ENCODE measurements at places on chromosomes 13 and 19.

DNA sequence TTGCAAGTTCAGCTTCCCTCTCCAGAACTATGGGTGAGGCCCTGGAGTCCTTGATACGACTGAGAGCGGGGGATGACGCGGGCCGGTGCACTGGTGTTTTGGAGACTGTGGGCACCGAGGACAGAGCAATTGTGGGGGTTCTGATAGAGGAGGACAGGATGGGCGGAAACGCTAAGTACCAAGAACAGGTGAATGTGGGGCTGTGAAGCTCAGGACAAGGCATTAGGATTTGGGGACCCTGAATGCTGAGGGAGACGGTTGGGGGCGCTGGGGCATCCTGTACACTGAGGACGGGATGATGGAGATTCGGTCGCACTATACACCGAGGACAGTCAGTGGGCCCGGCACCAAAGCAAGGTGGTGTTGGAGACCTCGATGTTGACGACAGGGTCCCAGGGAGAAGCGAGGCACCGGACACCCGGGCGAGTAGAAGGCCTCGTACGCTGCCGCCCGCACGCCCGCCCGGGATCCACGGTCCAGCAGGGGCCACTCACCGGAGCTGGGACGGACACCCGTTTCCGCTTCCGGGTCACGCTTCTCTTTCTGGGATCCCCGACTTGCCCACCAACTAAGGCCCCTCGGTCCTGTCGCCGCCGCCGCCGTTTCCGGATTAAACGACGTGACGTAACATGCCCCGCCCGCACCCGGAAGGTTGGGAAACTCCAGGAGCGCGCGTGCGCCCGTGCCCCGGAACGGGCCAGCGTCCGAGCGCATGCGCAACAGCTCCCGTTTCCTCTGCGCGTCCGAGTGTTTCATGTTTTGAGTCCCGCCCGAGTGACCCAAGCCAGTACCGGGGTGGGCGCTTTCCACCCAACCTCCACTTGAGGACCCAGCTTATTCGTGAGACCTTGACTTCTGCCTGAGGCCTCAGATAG, at the start of gene CHMP2A:
Gene CHMP2A, minus strand, starts transcription at position 612 of the 875 bp plus-strand sequence. CDS start 893 bp downstream, outside the sequence.
- peak; percentile 97 for DNase-seq

DNA sequence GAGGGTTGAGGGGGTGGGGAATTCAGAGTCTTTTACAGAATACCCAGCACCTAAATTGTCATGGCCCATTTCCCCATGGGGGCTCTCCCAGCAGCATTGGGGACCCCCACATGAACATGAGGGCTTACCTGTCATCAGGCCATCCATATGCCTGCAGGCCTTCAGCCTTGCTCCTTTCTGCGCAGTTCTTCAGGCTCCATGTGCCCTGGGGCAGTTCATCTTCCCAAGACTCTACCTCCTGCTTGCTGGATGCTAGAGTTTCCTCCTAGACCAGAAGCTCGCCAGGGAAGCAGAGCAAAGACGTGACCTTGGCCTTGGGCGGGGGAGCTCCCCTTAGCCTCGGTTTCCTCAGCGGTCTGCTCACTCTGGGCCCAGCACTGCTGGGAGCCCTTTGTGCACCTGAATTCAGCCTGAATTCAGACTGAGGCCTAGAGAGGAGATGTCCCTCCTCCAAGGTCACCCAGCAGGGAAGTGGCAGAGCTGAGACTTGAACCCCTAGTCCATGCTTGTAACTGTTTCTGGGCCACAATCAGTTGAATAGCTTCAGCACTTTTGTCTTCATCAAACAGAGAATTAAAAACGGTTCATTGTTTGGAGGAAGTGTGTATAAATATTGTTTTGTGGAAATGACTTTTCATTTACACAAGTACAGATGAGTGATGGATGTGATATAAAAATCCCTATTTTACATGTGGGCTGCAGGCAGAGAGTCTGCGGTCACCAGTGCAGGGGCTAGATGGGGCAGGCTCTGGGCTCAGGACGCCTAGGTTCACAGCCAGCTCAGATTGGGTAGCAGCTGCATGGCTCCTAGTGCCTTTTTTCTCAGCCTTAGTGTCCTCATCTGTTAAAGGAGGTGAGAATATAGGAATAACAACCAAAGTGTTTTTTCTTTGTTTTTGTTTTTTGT, 9.5 kb downstream of the PPP5C start:
- DNase-seq: no peak

GRCh38 chr13:28316836-28317235, 178.1 kb downstream of the FLT1 start:
- DNase-seq: no peak

DNA sequence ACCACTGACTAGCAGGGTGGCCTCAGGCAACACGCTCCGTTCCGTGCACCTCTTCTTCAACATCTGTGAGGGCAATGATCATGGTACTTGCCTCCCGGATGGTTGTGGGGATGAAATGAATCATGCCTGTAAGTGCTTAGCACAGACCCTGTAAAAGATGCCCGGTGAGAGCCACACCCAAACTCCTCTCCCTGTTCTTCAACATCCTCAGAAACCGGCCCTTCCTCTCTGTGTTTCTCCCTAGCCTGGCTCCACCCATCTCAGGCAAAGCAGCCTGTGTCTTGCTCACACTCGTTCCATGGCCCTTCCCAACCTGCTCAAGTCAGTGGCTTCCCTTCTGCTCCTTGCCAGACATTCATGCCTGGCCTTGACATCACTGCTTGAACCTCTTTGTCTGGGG, 5.8 kb upstream of the DMKN start:
- DNase-seq: no peak

GRCh38 chr19:2800506-2800905, 15.2 kb downstream of the THOP1 start:
- no peak for DNase-seq

DNA sequence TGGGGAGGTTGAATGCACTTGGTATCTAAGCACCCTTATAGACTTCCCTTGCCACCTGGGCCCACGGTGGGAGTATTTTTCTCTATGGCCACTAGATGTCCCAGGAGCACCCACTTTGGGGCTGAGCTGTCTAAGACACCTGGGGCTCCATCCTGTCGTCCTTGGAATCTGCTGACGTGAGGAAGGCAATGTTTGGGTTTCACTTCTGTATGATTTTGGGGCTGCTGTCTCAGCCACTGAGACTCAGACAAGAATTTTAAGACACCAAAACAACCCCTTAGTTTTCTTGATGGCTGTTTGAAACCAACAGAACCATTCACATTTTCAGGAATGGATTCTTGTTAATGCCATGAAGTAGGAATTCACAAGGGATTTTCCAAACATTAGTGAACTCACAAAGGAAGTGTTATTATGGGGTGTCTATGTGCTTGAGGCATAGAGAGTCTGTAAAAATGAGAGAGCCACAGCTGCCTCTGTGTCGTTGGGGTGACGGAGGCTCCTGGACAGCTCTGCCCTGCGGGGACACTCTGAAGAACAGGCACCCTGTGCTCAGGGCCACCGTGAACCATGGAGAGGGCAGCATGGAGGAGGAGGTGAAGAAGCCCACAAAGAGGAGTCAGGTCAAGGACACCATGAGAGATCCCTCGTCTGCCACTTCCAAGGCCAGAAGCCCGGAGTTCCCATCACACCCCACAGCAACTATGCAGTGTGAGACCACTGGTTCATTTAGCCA, 106.8 kb upstream of the SPATA13 start:
- DNase-seq: peak; percentile 16

- DNase-seq: no peak
These were observed 163.3 kb downstream of the NUFIP1 start for GRCh38 chr13:44825953-44826352.
